ENCODE measurements at places on chromosomes 7 and 10.

- DNase-seq = no peak
Observed at GRCh38 chr10:10609379-10609955, 408.2 kb upstream of the CELF2 start.

- no peak for DNase-seq
Observed at GRCh38 chr10:71072131-71072822, 140.1 kb upstream of the UNC5B start.

DNA sequence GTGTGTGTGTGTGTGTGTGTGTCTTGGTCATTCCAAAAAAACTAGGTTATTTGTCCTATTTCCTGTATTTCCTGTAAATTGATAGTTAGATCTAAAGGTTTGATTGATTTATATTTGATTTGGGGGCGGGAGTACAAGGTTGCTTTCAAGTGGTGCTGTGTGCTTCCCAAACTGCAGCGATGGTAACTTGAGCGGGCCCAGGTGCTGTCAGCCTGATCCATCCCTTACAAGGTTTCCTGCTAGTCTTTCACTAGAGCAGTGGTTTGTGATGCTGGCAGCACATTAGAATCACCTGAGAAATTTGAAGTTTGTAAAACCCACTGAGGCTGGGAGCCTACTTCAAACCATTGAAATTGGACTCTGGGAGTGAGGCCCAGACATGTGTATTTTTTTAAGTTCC is 23.7 kb downstream of the ABCC2 start:
- DNase-seq = no peak

GRCh38 chr10:24418532-24418931 is 209.6 kb downstream of the KIAA1217 start:
- DNase-seq = peak; percentile 20

DNA sequence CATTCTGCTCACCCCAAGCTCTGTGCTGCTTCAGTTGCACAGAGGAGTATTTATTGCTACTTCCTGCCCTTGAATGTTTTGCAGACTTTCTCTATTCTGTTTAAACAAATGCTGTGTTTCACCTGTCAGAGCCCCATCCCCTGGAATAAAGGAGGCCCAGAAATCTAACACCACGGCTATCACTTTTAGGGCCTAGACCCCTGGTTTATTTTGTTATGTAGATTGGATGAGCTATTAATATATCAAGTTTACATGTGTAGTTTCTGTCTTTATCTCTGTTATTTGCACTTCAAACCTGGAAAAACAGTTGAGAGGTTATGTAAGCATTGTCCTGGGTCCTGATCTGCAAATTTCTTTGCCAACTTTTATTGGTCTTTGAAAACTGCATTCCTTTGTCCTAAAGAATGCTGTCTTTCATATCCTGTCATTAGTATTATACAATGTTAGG is 630.1 kb downstream of the PARD3 start:
- peak; percentile 12 for DNase-seq

GRCh38 chr10:86100581-86101061 is 266.0 kb downstream of the GRID1 start:
- DNase-seq = peak; percentile 48

DNA sequence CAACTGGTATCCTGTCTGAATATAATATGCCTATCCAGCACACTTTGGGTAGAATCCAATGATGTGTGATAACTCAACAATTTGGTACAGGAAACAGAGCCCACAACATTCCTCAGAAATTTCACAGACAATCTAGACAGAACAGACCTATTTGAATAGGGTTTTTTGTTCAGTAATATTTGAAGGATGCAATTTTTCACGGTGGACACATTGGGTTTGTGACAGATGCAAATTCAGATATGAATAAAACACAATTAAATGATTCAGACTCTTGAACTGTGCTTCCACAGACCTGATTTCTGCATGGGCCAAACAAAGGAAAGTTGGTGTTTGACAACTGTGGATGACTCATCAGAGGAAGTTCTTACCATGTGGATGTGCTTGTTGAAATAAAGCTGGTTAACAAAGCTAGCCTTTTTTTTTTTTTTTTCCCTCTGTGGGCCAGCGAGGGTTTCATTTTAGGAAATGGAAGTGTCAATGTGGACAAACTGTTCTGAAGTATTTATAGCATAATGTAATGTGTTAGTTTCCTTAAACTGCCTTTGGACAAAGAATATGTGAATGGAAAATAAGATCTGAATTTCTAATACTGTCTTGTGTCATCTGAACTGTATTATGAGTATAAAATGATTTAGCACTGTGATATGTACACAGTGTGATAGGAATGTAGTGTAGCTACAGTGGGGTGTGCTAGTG is 43.2 kb upstream of the FAM133B start:
- peak; percentile 91 for DNase-seq

GRCh38 chr7:90172624-90173023 is 18.4 kb downstream of the STEAP1 start:
- peak; percentile 27 for DNase-seq

DNA sequence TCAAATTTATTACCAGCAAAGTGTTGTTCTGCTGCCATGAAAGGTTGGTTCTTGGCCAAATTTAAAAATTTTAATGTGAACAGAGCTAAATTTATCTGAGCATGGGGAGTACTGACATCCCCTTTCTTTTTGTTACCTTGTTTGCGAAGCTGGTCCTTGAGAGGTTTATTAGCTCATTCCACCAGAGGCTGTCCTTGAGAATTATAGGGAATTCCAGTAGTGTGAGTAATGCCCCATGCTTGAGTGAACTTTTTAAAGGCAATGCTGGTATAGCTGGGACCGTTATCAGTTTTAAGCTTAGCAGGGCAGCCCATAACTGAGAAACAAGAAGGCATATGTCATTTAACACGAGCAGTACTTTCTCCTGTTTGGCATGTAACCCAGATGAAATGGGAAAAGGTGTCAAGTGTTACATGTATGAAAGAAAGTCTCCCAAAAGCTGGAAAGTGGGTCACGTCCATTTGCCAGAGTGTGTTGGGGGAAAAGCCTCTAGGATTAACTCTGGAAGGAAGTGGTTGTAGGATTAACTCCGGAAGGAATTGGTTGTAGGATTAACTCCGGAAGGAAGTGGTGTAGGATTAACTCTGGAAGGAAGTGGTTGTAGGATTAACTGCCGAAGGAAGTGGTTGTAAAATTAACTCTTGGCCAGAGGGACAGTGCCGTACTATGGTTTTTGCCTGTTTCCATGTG is 37.3 kb upstream of the AKR1C2 start:
- no peak for DNase-seq

- DNase-seq = peak; percentile 17
Observed at GRCh38 chr7:70775570-70776156, 356.3 kb upstream of the GALNT17 start.

DNA sequence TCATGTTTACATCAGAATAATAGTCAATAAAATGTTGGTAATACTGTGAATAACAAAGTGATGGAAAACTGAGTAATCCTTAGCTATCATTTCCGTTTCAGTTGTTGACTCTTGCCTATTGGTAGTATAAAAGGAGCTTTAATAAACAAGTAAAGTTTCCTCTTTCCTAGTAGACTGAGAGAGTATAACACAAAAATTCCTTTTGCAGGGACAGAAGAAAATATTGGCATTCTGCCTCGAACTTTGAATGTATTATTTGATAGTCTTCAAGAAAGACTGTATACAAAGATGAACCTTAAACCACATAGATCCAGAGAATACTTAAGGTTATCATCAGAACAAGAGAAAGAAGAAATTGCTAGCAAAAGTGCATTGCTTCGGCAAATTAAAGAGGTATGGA is 9.4 kb downstream of the KIF20B start:
- no peak for DNase-seq

GRCh38 chr10:605632-606325 is 83.7 kb downstream of the DIP2C start:
- DNase-seq = no peak

GRCh38 chr7:145212050-145212449 is 376.2 kb upstream of the TPK1 start:
- no peak for DNase-seq

- no peak for DNase-seq
Observed at GRCh38 chr7:140888087-140888486, 36.6 kb downstream of the BRAF start.

GRCh38 chr10:111297351-111297848 is 220.6 kb downstream of the ADRA2A start:
- DNase-seq = no peak

GRCh38 chr7:128003167-128003566 is 28.1 kb downstream of the LRRC4 start:
- DNase-seq = no peak

DNA sequence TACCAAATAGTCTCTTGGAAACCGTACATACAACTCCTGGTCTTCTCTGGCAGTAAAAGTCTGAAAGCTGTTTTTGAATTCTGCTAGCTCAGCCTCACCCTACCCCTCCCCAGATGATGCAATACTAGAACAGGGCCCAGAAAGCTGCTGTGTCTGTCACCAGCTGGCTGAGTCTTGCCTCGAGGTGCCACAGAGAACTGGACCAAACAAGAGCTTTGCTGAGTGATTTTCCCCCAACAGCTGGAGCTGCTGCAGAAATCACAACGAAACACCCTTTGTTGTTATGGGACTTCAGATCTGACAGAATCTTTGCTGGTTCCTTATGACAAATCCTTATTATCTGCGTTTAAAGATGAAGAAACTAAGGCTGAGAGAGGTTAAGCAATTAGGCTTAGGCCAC is 134.1 kb downstream of the SPAG6 start:
- DNase-seq = no peak

- DNase-seq = no peak
Observed at GRCh38 chr7:3867863-3868262, 566.8 kb downstream of the SDK1 start.

GRCh38 chr10:112756235-112756527 is 193.9 kb upstream of the TCF7L2 start:
- no peak for DNase-seq

DNA sequence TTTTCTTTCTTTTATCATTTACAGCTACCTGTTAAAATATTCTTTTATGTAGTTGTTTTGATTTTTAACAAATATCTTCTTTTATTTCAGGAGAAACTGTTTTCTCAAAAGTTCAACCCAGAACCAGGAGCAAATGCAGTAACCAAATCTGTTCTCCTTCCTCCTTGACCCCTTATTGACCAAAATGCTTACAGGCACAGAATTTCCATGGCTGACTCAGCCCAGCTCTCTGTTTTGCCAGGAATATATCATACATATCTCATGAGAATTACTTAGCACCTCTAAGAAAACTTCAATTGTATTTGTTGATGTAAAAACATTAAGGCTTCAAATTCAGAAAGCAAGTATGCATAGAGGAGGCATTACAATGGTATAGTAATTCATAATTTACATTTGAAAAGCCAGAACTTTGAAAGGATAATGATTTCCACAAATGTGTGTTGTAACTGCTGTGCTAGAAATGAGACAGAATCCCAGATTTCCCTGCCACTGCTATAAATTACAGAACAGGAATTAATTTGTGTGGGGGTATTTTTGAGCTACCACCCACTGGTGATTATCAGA is 2.2 kb downstream of the GSAP start:
- DNase-seq = no peak

DNA sequence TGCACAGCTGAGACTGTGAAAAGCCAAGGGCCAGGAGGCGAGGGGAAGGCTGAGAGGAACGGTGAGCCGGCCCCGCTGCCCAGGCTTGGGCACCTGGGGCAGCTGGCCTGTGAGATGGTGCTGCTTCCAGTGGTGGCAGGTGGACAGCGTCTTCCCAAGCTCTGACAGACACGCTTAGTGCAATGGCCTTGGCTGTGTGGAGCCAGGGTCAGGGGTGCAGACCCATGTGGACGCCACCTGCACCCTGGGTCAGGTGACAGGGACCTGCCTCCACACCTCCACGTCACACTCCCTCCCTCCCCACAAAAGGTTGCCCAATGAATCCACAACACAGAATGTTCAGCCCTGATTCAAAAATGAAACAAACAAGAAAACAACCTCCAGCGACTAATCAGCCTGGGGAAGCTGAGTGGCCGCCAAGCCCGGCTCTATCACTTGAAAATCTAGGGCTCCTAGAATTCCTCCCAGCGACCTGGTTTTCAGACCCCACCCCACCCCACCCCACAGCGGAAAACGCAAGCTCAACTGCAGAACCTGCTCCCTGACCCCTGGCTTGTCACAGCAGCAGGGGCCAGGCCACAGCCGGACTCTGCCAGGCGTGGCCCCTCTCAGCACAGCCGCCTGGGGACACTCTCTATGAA is 54.3 kb downstream of the PRKAG2 start:
- DNase-seq = no peak

GRCh38 chr7:1669954-1670893 is at the start of gene ELFN1:
TSS of gene ELFN1 (plus strand) at chr7:1670277. CDS start at chr7:1744597, 74,320 bp downstream.
- no peak for DNase-seq

- no peak for DNase-seq
Observed at GRCh38 chr7:115015619-115016018, 93.7 kb downstream of the MDFIC start.

DNA sequence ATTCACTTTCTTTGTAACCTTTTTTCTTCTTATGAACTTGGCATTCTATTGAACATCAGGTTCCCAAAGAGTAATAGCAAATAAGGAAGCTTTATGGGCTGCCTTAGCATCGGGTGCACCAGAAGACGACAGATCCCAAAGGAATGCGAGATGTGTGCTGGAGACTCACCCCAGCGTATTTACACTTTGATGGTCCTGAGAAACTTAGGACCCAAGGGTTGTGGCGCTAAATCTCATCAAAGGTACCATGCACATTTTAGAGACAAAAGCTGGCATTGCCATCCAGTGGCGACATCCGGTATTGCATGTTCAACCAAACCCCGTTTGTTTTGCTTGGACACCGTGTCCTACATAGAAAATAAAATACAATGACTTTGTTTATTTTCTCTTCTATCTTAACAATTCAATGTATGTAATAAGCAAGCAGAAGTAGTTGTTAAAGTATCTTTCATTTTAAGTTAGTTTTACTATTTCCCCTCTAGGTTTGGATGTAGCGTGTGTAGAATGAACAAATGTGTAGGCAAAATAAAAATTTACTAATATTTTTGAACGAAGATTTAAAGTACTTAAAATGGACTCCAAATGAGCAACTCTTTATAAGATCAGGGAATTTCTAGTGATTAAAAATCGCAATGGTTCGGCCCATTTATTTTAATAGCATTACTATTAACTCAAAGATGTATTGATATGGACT is 1154.8 kb downstream of the GATA3 start:
- peak; percentile 93 for DNase-seq

- DNase-seq = peak; percentile 77
Observed at GRCh38 chr10:100341953-100342626, 4.9 kb upstream of the SCD start.

DNA sequence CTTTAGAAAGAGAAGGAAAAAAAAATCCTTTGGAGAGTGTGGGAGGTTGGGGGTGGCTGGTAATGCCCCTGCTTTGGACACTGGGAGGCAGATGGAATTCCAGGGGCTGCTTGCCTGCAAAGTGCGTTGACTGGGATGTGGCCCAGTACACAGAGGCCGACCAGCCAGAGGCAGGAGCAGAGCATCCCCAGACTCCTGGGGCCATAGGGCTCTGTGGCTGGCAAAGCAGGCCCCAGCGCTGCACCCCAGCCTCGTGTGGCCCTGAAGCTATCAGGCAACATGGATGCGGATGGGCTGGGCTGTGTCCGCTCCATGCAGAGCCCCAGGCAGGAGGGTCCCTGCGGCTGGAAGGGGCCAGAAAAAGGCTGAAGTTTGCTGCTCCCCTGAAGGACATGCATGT is 361.6 kb upstream of the FZD8 start:
- no peak for DNase-seq

GRCh38 chr7:5635006-5635405 is 146.5 kb downstream of the RNF216 start:
- DNase-seq = no peak
